ENCODE measurements at places on chromosomes 4 and X.

- DNase-seq = no peak
Observed at GRCh38 chrX:152658302-152658701, 20.6 kb downstream of the GABRQ start.

DNA sequence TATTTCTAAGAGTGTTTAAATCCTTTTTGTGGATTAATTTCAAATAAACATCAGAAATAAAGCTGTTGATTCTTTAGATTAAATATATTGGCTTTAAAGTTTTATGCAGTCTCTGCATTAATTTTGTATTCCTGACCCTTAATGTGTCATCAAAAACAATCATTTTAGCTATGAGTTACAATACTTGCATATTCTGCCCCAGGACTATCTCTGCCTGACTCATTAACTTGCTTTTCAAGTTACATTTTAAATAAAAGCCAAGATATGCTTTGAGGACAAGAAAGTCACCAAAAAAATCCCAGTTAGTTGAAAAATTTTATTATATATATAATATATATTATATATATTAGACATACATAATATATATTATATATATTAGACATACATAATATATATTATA, 208.7 kb downstream of the ADGRL3 start:
- DNase-seq = no peak

DNA sequence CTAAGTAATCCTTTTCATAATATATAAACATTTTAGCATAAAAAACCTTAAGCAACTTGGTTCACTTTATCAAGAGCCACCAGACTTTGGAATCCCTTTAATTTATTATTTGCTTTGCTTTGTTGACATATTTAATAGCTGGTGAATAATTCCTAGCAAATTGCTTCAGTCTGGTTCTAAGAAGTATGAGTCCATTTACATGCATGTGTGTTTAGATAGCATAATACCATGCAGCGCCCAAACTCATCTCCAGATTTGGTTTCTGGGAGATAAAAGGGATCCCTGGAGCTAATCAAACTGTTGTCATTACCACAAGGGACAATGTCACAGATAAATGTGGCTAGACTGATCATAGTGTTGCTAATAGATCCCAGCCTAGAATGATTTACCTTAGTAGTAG, 111.8 kb downstream of the TMEM144 start:
- DNase-seq = no peak

DNA sequence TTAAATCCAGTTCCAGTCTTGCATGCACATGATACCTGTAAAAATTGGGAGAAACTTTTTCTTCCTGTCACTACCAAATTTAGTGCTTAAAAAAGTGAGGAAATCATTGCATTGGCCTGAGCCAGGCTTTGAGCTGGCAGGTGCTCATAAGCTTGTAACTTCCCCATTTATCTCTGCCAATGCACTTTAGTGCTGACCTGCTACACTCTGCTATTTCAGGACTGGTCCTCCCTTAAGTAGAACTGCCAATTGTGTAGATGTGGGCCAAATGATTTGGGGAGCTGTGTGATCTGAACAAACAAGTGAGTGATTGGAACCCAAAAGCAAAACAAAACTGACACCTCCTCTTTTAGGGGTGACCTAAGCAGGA, 51.8 kb downstream of the ZNF827 start:
- DNase-seq = peak; percentile 21

DNA sequence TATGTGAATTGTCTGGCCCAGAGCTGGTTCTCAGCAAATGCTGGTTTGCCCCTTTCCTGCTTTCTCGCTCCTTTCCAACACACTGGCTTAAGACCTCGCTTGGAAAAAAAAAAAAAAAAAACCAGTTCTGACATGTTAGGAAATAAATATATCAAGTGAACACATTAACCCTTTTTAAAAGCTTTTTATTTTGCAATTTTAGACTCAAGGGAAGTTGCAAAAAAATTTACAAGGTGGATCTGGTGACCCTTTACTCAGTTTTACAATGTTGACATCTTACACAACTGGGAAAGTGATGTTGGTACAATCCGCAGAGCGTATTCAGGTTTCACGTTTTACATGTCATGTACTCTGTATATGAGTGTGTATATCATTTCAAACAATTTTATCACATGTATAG, 100.1 kb downstream of the RTL5 start:
- DNase-seq = no peak

DNA sequence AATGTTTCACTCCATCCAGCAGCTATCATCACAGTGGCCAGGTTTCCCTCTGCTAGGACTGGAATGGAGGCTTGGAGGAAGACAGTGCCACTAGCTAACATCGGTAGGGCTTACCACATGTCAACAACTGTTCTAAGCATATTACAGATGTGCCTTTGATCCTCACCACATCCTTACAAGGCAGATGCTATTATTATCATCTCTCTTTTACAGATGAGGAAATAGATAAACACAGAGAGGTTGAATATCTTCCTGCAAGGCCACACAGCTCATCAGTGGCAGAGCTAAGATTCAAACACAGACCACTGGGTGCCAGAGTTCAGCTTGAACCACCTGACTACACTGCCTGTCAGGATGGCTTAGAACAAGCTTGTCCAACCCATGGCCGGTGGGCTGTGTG, 47.4 kb downstream of the MAMLD1 start:
- no peak for DNase-seq

DNA sequence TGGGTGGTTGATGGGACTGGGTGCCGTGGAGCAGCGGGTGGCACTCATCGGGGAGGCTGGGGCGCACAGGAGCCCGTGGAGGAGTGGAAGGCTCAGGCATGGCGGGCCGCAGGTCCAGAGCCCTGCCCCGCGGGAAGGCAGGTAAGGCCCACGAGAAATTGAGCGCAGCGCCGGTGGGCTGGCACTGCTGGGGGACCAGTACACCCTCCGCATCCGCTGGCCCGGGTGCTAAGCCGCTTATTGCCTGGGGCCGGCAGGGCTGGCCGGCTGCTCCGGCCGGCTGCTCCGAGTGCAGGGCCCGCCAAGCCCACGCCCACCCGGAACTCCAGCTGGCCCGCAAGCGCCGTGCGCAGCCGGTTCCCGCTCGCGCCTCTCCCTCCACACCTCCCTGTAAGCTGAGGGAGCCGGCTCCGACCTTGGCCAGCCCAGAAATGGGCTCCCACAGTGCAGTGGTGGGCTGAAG, 85.1 kb upstream of the FAT4 start:
- DNase-seq = no peak

GRCh38 chrX:2828344-2828958, at the start of gene GYG2:
Gene GYG2, plus strand, starts transcription at chrX:2828930. Its CDS starts 1,259 bp downstream, at chrX:2830189.
- DNase-seq = no peak

- DNase-seq = no peak
Observed at GRCh38 chr4:90220459-90220858, 93.3 kb downstream of the CCSER1 start.

GRCh38 chr4:151407466-151408379, 1.3 kb upstream of the FHIP1A start:
- peak; percentile 29 for DNase-seq

- DNase-seq = no peak
Observed at GRCh38 chrX:40310447-40310846, 212.7 kb upstream of the BCOR start.

DNA sequence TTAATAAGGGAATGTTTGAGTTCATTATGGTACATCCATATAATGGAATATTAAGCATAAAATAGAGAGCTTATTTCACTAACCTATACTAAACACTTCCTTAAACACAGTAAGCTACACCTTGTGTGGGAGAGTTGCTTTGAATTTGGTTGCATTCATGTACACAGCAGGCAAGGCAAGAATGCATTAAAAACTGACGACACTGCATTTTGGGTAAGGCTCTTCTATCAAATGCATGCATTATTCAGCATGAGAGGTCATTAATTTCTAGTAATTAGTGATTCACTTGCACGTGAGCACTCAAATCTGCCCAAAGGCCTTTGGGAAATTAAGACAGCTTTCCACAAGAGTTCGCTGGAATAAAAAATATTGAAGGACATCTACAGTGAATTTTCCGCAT, 8.8 kb upstream of the C1GALT1C1 start:
- DNase-seq = no peak

Data from germinal center (tissue), 1 donor.